NCI-H1436 treated with DMSO at 0.1 percent for 48 hours (cell line): ENCODE measurements at places on chromosomes 3 and 15.

- no peak for DNase-seq
Observed at GRCh38 chr3:52310861-52311575, 5.1 kb upstream of the DNAH1 start.

GRCh38 chr3:72347819-72348319 lies 500.4 kb downstream of the SHQ1 start:
- DNase-seq = no peak

DNA sequence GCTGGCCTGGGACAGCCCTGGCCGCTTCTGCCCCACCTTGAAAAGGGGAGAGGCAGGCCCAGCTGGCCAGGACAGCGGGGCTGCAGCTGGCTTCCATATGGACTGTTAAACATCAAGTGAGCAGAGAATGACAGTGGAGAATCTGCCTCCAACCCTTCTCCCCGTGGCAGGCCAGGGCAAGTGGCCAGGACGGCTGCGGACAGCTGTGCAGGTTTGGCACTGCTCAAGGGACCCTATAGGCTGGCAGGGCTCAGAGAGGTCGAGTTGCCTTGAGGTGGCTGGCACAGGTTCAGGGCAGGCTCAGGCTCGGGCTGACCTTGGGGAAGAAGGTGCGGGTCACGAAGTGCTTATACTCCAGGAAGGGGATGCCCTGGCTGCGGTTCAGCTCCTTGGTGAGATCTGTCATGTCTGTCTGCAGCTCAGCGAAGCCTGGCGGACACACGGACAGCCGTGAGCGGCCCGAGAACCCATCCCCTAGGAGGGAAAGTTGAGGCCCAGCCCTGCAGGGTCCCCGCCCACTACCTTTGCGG lies 24.3 kb downstream of the H1-8 start:
- DNase-seq = no peak

DNA sequence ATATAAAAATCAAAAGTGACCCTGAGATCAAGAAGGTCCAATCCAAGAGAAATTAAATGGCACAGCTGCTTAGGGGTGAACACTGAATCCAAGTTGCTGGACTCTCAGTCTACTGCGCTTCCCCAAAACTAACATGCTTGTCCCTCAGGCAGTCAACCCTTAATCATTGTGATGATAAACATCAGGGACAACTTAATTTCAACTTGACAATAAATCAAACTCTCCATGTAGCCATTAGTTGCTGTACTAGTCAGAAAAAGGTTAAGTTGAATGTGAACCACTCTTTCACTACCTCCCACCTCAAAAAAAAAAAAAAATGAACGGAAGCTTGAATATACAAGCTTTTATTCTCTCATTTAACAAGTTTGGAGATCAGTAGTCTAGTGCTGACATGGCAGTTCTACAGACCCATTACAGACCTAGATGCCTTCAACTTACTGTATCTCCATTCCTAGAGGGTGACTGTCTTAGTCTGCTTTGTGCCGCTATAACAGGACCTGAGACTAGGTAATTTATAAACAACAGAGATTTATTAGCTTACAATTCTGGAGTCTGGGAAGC lies 185.7 kb downstream of the FHIT start:
- no peak for DNase-seq

DNA sequence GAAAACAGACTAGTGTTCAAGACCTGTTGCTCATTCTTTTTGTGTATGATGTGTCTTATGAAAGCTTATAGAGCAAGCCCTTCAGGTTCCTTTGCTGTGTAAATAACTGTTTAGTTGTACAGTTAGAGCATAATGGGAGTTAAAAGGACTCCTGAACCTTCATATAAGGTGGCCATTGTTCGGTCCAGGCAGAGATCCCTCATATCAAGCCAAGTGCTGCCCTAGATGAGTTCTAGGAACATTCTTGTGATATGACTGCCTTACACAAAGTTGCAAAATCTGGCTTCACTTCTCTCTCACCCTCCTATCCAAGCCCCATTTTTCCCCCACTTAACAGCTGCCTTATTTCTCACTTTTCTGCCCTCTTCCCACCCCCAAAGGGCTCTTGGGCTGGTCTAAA lies 26.9 kb downstream of the GYG1 start:
- no peak for DNase-seq

DNA sequence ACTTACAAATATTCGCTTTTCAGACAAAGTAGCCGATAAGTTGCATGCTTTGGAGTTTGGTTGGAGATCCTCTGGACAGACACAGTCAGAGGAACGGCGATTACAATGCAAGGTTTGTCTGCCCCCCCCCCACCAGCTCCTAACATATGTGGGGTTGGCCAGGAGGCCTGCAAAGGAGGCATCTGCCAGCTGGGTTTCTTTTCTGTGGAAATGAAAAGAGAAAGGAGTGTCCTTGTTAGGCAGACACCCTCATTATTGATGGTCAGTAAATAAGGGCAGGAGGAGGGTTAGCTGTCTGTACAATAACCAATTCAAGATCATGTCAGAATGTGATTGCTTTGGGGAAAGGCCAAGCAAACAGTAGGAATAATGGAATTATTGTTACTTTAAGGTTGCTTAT lies 49.1 kb downstream of the TLNRD1 start:
- no peak for DNase-seq

GRCh38 chr15:63474810-63475316 lies 29.5 kb upstream of the USP3 start:
- DNase-seq = no peak

DNA sequence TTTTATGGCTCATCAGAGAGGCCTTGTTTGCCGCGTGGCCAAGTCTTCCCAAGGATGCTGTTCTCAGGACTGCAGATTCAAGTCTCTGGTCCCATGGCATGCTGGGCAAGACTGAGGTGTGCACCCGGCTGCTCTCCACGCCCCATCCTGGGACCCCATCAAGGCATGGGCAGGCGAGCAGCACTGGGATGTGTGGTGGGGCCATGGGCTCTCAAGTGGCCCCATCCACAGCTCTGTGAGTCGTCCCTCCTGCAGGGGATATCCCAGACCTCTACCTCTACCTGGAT lies 13.1 kb upstream of the GP9 start:
- no peak for DNase-seq

DNA sequence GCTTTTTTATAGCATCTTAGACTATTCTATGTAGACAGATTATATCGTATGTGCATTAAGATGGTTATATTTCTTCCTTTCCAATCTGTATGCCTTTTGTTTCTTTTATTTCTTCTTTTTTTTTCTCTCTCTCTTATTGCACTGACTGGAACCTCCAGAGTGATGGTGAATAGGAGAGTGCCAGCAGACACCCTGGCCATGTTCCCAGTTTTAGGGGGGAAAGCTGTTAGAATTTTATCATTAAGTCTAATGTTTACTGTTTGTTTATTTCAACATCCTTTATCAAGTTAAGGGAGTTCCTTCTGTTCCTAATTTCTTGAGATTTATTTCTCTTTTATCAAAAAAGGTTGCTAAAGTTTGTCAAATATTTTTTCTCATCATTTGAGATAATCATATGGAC lies 116.6 kb upstream of the LRTM1 start:
- DNase-seq = no peak

DNA sequence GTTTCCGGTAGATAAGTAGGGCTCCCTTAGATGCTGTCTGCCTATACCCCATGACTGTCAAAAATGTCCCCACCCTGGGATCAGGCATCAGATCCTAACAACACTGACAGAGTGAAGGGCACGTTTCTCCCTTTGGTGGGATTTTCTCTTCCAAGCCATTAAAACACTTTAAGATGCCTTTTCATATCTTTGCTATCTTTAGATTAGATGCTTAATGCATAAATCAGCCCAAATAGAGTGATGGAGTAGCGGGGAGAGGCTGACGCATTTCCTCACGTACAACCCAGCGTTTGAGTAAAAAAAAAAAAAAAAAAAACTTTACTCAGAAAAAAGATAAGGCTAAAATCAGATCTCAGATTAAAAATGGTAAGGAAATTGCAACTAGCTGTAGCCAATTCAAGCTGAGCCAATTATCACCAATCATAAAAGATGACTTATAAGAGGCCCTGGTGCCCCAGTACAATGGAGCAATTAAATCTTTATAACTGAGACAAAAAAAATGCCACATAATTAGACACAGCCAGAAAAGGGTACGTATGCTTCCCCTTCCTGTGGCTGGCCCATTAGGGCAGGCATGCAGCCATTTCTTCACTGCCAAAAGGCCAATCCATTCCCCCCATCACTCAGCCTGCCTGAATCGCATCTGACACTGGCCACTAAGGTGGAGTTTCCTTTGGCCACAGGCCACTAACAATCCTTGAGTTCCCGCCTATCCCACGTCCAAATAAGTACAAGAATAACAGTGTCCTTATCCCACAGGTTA lies 45.0 kb downstream of the RFTN1 start:
- DNase-seq = peak; percentile 10

DNA sequence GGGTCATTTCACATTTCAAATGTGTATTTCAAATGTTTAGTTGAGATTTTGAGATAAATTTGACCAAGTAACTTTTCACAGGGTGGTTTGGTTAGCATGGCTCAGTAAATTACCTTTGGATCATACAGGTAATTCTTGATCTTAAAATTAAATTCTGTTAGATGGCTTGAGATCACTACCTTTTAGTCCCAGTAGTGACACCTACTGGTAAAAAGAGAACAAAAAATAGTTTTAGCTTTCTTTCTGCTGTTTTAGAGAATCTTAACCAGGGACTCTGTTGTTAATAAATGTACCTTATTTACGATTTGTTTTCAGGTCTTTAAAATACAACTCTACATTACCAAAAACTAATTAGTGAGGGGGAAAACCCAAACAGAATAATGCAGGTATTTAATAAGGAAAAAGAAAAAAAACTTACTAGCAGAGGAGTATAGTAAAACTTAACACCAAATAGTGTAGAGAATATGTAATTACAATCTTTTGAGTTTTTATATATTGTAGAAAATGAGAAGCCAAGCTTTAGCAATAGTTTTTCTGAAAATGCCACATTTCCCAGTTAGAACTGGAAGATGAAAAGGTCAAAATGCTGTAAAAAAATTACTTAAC lies 620.3 kb upstream of the AGTR1 start:
- DNase-seq = no peak

GRCh38 chr15:89356634-89357298 lies 22.1 kb upstream of the POLG start:
- DNase-seq = no peak

- no peak for DNase-seq
Observed at GRCh38 chr3:184669578-184669977, 42.3 kb downstream of the MAGEF1 start.

- no peak for DNase-seq
Observed at GRCh38 chr3:126556637-126557414, 1.9 kb downstream of the C3orf22 start.

GRCh38 chr3:47413751-47414150 lies 32.9 kb downstream of the PTPN23 start:
- DNase-seq = no peak

GRCh38 chr3:48656061-48656840 lies 6.4 kb downstream of the CELSR3 start:
- DNase-seq = no peak

DNA sequence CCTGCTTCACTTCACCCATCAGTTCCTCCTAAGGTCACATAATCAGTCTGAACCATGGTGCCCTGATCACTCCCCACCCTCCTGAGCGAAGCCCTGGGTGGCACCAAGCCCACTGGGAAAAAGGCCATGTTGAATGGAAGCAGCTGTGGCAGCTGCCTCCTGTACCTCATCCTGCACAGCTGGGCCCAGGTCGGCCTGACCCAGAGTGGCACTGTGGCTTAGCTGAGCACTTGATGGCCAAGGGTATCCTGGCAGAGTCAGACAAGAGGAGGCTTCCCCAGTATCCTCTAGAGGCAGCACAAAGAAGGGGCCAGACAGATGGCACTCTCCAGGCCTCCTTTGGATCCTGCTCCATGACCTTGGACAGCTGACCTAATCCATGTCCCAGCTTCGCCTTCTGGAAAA lies 68.4 kb downstream of the TLE3 start:
- DNase-seq = no peak

DNA sequence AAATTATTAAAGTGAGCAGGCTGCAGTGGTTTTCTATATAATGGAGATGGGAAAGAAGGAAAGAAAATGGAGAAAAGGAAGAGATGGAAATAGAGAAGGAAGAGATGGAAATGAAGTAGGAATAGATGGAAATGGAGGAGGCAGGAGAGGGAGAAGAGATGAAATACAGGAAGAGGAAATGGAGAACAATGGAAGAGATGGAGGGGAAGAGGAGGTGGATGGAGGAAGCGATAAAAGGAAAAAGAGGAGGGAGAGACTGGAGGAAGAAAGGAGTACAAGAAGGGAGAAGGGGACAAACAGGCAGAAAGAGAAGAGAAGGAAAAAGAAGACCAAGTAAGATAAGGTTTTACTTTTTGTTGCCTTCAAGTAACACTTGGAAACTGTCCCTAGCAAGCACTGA lies 67.6 kb downstream of the CLASP2 start:
- no peak for DNase-seq

- DNase-seq = no peak
Observed at GRCh38 chr15:85351965-85352364, 28.4 kb upstream of the AKAP13 start.

- DNase-seq = no peak
Observed at GRCh38 chr15:39602143-39602542, 21.3 kb downstream of the THBS1 start.

- DNase-seq = no peak
Observed at GRCh38 chr3:74465715-74466410, 148.6 kb downstream of the CNTN3 start.

DNA sequence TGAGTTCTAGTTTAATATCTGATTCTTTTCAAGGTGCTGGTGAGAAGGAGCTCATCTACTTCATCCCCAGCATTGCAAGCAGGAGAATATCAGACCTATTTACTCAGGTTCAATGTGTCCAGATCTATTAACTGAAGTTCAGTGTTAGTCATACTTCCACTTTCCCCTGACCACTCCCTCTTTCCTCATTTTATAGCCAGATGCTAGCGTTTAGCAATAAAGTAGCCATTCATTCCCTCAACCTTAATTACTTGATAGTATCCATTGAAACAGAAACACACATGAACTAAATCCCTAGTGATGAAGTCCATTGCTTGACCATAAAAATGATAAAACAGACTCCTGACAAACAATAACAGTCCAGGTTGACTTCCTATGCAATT lies 60.0 kb downstream of the RPL22L1 start:
- DNase-seq = no peak

GRCh38 chr3:185988816-185989175 lies 51.0 kb upstream of the TRA2B start:
- DNase-seq = no peak

- DNase-seq = no peak
Observed at GRCh38 chr3:171213178-171213577, 186.7 kb upstream of the SLC2A2 start.

DNA sequence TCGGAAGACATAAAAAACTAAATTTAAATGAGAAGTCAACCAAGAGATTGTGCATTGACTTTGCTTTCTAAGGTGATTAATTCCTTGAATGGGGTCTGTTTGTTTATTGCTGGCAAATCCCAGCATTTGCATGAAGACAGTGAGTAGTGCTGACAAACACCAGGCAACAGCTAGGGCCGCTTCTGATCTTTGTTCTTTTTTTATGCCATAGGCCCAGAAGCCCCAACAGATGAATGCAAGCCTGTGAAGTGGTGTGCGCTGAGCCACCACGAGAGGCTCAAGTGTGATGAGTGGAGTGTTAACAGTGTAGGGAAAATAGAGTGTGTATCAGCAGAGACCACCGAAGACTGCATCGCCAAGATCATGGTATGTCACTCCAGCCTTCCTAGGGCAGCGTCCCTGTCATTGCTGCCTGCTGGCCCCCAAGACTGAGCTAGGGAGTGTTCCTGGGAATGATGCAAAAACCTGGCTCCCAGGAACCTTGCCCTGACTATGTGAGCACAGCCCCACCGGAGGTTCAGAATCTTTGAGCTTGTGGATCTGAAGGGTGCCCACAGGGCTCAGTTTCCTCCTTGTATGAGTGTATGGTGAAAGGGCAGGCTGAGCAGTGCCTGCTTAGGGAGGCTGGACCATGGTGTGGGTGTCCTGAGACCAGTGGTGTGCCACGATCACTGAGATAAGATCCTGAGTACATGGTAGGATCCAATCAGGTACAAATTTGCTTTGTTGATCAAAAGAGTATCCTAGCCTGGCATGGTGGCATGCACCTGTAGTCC lies 13.0 kb downstream of the TF start:
- DNase-seq = no peak
